Muscle of leg (tissue), 16 donors: ENCODE measurements at places on chromosomes 5 and 9. TPM values are rescaled to one million over a fixed set of nuclear protein-coding genes. Genes with fewer than 3 reads are reported as not detected.

GRCh38 chr9:109483744-109484429, 14.2 kb downstream of the PTPN3 start:
- DNase-seq: no peak

DNA sequence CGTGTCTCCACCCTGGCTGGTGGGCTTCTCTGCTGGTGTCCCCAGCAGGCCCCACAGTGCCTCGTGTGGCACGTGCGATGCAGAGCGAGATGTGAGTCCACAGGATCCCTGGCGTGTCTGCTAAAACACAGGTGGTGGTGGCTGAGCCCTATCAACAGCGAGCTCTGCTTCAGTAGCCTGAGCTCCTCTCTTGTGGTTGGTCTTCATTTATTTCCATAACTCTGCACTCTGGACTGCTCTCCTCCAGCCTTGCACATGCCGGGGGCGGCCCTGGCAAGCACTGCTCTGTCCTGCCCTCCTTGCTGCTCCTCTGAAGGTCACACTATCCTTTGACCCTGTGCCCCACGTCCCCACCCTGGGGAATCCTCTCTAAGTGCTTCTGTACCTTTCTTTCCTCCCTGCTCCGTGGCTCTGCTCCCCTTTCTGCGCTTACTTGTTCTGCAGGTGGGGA, 59.2 kb downstream of the NSUN2 start:
- DNase-seq: no peak

DNA sequence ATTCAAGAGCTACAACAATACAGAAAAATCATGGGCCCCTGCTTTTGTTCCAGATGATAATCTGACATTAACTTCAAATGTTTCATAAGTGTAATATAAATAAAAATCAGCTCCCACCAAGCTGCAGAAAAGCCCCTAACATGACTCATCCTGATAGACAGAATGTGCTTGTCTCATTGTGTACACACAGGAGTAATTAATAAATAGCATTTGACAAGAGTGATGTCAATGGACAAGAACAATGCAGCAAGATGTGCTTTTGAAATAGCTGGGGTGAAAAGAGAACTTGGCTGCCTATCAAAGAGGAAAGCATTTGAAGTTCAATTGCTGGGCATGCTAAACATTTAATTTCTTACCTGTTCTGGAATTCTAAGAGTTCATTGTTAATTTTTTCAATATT, 79.2 kb downstream of the DNAH5 start:
- no peak for DNase-seq

- no peak for DNase-seq
Measured at GRCh38 chr9:37238122-37238521, 117.7 kb downstream of the ZCCHC7 start.

GRCh38 chr5:167973126-167973525, 318.3 kb upstream of the WWC1 start:
- no peak for DNase-seq

DNA sequence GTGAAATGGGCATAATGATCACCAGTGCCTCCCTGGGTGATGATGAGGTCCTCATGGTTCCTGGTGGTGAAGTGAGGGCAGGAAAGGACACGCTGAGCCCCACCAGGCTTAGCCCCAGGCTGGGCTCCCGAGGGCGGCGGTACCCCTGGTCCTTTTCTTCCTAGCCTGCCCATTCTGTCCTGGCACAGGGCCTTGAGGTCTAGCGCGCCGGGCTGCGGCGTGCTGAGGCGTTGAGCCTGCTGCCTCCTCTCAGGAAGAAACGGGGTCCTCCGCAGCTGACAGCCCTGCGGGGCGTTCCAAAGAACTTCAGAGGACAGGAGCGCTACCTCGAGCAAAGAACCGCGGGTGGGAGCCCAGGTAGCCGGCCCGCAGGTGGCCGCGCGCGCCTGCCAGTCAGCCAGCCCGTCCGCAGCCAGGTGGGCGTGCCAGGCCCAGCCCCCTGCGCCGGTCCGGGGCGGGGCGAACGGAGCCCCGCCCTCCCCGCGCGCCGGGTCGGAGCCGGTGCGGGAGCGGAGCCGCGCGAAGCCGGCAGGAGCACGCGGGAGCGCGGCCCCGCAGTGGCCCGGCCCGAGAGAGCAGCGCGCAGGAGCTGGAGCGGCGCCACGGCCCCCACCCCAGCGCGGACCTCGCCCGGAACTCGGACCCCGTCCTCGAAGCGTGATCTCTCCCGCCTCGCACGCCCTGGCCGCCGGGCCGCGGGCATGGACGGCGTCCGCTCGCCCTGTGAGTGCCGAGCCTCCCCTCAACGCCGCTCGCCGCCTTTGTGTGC, at the start of gene WNK2:
Gene WNK2, plus strand, starts transcription at position 477 of the 769 bp plus-strand sequence. CDS start 791 bp downstream, outside the sequence.
- peak; percentile 58 for DNase-seq

GRCh38 chr9:100933656-100934055, 94.9 kb upstream of the PLPPR1 start:
- DNase-seq: no peak

- peak; percentile 25 for DNase-seq
Measured at GRCh38 chr9:708551-709432, 132.7 kb upstream of the DMRT1 start.

DNA sequence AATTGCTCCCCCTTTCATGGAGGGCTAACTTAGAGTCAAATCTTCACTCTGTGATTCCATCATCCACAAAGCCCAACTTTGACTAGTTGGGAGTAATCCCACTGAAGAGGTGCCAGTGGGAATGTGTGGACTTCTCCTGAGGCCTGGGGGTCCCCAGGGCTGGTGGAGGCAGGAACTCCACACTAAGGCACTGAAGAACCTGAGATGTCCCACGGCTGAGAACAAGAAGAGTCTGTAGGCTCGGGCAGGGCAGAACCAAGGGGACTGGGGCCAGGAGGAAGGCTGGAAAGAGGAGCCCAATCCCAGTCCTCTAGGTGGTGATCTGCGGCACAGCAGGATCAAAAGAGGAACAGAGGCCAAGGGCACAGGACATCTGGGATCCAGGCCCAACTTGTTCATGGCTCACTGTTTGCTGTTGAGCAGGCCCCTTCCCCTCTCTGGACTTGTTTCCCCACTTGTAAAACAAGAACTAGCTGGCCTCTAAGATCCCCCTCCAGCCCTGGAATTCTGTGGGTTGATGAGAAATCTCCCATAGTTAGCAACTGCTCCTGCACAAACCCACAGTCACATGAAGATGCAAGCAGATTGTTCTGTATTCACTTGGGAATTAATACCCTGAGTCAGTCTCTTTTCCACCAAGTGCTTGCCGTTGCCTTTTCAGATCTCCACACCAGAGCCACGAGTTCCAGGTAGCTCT, 32.7 kb upstream of the ALDH1B1 start:
- DNase-seq: no peak

- DNase-seq: no peak
Measured at GRCh38 chr9:4287386-4287785, 12.5 kb downstream of the GLIS3 start.

GRCh38 chr9:20340511-20340861, 281.8 kb downstream of the MLLT3 start:
- DNase-seq: no peak

- DNase-seq: peak; percentile 66
Measured at GRCh38 chr5:39055768-39056398, 18.3 kb downstream of the RICTOR start.

GRCh38 chr5:178437386-178438075, 152.7 kb downstream of the COL23A1 start:
- DNase-seq: no peak

GRCh38 chr9:126372716-126373115, 46.1 kb downstream of the MVB12B start:
- DNase-seq: no peak

- peak; percentile 80 for DNase-seq
Measured at GRCh38 chr9:126398403-126399058, 71.9 kb downstream of the MVB12B start.

- peak; percentile 5 for DNase-seq
Measured at GRCh38 chr9:114551750-114552685, 35.6 kb upstream of the ATP6V1G1 start.

- DNase-seq: no peak
Measured at GRCh38 chr5:76175821-76176403, 92.7 kb downstream of the SV2C start.

GRCh38 chr5:129499208-129499852, 39.2 kb downstream of the ADAMTS19 start:
- DNase-seq: no peak

- no peak for DNase-seq
Measured at GRCh38 chr5:85647349-85648127, 970.2 kb upstream of the COX7C start.

DNA sequence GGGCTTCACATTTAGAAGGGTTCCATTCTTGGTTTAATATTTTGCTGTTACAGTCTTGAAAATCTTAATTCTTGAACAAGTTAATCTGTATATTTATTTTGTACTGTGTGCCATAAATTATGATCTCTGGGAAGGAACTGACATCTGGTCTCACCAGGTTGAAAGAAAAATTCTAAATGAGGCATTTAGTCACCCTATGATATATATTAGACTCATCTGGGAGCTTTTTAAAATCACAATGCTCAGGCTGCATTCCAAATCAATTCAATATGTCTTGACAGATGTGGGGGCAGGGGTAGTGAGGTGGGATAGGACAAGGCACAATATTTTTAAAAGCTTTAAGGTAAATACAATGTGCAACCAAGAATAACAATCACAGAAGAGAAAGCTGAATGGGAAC, 569.2 kb downstream of the PRR16 start:
- no peak for DNase-seq

GRCh38 chr5:75433814-75434506, 77.5 kb downstream of the CERT1 start:
- DNase-seq: no peak

DNA sequence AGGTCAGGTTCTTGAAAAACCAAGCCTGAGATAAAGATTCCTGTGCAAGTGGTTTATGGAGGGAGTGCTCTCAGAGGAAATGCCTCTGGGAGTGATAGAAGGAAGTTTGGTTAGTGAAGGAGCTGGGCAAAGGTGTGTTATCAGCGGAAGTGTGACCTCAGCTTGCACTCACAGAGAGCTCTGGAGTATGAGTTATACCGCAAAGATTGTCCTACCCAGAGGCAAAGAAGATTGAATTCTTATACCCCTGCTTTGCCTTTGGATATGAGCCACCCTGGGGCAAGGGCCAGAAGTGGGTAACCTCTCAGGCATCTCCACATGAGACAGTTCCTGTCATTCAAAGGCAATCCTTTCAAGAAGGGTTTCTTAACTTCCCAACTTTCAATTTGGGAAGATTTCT, 145.6 kb downstream of the MUSK start:
- no peak for DNase-seq

- peak; percentile 22 for DNase-seq
Measured at GRCh38 chr5:73118391-73118973, 1.9 kb upstream of the TMEM171 start.

GRCh38 chr5:93378073-93378472, 202.9 kb downstream of the NR2F1-AS1 start:
- DNase-seq: no peak

DNA sequence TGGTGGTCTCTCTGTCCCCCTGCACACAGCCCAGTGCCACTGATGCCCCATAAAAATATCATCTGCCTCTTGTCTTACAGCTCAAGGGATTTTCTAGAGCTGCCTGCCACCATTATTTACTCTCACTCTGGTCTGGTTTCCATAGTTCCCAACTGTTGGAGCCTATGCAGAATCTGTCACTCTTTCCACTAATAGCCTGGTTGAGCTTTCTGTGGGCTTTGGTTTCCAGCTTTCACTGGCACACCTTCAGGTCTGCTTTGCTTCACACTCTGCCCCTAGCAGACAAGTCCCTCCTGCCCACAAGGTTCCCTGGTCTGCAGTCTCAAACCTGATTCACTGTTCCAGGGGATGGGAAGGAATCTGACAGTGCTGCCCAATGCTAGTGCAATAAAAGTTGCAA, 103.0 kb upstream of the FTMT start:
- peak; percentile 41 for DNase-seq

DNA sequence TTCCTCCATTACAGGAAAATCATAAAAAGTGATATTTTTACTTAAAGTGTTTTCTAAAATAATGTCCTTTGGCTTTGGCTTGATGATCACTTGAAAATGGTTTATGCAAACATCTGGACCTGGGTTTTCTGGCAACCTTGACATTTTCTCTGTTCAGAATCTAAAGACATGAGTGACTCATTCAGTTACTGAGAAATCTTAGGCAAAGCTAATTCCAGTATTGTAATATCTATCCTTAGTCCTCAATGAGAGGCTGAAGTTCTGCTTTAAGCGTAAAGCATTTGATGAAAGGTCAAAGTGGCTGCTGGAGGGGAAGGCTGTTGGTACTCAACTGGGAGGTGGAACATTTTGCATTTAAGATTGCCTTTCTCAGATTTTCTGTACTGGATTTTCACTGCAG, 2.3 kb downstream of the MAN2A1 start:
- DNase-seq: peak; percentile 78

DNA sequence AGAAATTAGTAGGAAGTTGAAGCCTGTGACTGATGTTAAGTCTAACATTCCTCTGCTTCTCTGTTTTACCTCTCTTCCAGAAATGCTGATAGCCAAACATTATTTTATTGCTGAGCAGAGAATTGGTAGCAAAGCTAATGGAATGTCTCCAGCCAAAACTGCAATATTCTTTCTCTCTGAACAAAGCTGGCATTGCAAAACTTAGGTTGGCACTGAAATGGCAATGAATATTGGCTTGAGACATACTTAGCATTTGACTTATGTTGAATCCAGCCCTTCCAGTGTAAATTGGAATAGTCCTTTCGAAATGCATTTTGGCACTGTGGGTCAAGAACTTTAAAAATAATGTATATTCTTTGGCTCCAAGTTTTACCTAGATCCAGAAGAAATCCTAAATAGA, 21.1 kb downstream of the FAF2 start:
- DNase-seq: peak; percentile 27

- no peak for DNase-seq
Measured at GRCh38 chr5:6683241-6683640, 30.0 kb upstream of the TENT4A start.

DNA sequence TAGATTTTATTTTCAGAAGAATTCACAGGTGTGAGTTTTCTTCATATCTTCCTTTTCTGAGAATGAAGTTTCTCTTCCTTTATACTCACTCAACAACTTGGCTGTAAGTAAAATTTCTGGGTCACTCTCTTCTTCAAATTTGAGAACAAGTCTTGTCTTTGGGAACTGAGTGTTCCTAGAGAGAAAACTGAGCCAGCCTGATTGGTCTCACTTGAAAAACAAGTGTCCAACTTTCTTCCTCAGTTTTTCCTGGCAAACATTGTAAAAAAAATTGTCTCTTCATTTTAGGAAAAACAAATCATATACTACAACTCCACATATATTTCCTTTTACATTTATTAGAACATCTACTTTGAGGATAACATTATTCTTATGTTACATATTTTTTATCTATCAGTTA, 156.1 kb upstream of the GHR start:
- peak; percentile 64 for DNase-seq

The GZMA gene
- 0.25 TPM for polyA plus RNA-seq

The LTC4S gene
- 3.2 TPM for polyA plus RNA-seq

The ERAP2 gene
- 6.8 TPM for polyA plus RNA-seq

The DPYSL3 gene
- polyA plus RNA-seq: 82.4 TPM

The FOXD4L6 gene
- polyA plus RNA-seq: not detected

The SPOCK1 gene
- polyA plus RNA-seq: 6.0 TPM

The HAND1 gene
- polyA plus RNA-seq: not detected

The CNTNAP3 gene
- polyA plus RNA-seq: 1.4 TPM

The LRRC70 gene
- 3.7 TPM for polyA plus RNA-seq
